ENCODE measurements at places on chromosomes 2 and 18.

GRCh38 chr18:62186499-62186773 lies 420 bp downstream of the PIGN start:
- ATAC-seq = peak; percentile 18

DNA sequence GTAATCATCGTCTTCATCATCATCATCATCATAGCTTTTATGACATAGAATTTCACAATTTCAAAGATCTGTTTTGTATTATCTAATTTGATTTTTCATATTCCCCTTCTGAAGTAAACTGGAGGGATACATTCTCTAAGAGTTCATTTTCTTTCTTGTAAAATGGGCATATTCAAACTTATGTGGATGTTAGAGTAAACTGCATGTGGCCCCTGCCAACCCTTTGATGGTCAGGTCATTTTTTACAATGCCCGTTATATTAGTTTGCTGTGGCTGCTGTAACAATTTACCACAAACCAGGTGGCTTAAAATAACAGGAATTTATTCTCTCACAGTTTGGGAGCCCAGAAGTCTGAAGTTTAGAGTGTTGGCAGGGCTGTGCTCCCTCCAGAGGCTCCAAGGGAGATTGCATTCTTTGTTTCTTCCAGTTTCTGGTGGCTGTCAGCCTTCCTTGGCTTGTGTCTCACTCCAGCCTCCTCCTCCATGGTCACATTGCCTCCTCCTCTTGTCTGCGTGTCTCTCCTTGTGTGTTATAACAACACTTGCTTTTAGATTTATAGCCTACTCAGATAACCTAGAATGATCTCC lies 127.5 kb upstream of the MMADHC start:
- peak; percentile 97 for ATAC-seq

- ATAC-seq = no peak
Observed at GRCh38 chr2:239934571-239935171, 90.5 kb downstream of the NDUFA10 start.

DNA sequence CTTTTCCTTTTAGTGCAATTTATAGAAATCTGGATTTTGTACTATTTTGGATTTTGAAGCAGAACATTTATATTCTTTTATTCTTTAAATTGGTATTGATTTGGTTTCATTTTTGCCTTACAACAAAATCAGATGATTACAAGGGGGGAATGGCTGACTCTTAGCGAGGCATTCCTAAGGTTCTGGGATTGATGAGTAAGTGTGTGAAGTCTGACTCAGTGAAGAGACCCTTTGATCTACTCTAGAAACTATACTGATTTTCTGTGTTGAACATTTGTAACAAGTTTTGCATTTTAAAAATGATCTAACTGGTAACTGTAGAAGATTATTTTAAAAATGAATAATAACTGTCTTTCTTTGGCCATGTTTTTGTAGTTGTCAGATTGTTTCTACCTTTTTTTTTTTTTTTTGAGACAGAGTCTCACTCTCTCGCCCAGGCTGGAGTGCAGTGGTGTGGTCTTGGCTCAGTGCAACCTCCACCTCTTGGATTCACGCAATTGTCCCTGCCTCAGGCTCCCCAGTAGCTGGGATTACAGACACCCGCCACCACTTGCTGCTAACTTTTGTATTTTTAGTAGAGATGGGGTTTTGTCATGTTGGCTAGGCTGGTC lies 48.7 kb downstream of the TTC39C start:
- peak; percentile 66 for ATAC-seq

DNA sequence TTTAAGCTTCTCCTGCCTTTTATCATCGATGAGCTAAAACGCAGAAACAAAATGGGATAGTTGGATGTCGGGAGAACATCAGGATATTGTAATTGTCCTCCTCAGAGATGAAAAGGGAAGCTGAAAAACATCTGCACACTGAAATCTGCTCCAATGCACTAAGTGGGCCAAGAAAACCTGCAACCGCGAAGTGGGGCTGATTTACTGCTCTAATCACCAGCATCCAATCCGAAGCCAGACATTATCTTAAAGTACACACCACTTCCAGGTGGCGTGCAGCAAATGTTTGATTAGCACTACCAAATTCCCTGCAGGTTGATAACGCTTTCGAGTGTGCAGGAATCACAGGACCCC lies 230.3 kb upstream of the SLC14A2 start:
- no peak for ATAC-seq
